ENCODE measurements at places on chromosomes 7 and 10.
A peak's percentile ranks its signal among the peaks of the same experiment; 100 is the strongest.

- no peak for DNase-seq
These were observed 3.2 kb upstream of the EPC1 start for GRCh38 chr10:32349968-32350738.

DNA sequence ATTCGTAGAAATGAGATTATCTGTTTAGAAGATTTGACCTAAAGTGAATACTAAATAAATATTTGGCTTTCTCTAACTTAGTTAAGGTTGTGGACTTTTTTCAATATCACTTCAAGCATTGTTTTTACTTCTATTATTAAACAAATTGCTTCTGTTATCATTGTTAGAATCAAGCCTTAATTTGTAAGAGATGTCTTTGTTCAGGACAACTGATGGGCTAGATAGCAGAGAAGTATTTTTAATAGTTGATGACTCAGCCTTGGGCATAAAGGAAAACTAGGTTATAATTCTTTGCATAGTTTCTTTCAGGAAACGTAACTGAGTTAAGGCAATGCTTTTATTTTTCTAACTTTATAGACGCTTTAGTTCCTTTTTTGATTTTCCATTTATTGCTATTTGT is 128.8 kb upstream of the SMIM30 start:
- no peak for DNase-seq

GRCh38 chr7:69301253-69301652 is 297.0 kb upstream of the AUTS2 start:
- DNase-seq = no peak

DNA sequence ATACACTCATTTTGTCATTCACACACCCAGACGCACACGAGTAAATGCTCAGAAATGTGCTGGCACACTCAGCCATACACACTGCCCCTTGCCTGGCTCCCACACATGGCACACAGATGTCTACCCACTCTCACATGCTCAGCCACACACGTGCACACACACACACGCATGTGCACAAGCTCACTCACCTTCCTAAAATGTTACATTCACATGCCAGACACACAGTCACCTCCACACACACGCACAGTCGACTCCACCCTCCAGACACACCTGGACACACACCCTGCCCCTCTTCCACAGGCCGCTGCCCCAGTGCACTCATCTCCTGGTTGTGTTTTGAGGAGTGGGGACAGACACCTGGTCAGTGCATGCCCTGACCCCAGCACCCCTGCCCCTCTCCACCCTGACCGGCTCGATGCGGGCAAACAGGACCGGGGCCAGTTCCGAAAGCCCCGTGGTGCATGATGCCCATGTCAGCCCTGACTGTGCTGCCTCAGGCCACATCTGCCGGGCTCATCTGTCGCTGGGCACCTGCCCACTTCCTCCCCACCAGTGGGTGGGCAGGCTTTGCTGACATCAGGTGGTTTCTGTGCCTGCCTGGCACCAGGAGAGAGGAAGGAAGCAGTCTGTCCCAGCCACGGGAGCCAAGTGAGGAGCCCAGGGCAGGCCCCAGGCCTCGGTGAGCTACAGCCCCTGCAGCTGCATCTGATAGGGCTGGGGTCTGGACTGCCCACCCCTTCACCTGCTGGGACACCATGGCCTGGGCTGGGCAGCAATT is 84.9 kb upstream of the ZNF716 start:
- no peak for DNase-seq

DNA sequence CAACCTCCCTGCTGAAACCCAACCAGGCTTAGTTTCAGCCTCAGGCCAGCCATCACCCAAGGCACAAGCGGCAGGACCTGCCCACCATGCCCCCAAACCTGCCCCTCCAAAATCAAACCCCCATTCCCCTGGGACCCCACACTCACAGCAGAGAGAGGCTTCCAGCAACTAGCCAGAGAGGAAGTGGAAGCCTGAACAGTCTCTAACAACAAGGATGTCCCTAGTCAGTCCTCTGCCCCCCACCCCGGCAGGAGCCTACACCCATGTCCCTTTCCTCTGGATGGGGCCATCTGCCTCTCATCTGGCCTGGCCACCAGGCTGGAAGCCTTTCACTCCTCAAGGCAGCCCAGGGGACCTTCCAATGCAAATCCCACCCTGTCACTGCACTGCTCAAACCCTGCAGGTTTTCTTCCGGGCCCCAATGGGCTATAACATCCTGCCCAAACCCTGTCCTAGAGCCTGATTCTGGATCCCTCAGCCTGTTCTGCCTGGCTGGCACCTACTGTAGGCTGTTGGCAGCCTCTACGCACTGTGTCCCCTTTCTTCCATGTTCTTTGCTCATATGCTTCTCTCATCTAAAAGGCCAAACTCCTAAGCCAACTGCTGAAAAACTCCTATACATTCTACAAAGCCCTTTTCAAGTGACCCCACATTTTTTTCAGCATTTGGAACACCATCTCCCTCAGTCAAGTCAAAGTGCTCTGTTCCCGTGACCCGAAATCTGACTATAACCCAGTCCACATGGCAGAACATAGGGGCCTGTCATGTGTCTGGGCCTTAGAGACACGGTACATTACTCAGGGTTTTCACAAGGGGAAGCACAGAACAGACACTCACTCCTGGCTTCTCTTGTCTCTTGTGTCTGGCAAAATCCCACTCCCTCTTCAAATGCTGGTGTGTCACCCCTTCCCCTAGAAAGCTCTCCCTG is 253.3 kb downstream of the TNS3 start:
- no peak for DNase-seq

- no peak for DNase-seq
These were observed 21.9 kb upstream of the SEMA3A start for GRCh38 chr7:84216472-84216871.

- DNase-seq = no peak
These were observed 151.5 kb downstream of the ANK3 start for GRCh38 chr10:60237977-60238758.

GRCh38 chr7:157497367-157497743 is 160.6 kb downstream of the DNAJB6 start:
- DNase-seq = no peak

- no peak for DNase-seq
These were observed 23.7 kb upstream of the TRPV6 start for GRCh38 chr7:142908921-142909890.

- DNase-seq = no peak
These were observed 81.6 kb upstream of the ICA1 start for GRCh38 chr7:8343556-8343955.

GRCh38 chr10:68559841-68560185 is 324 bp upstream of the TET1 start:
- DNase-seq = no peak

GRCh38 chr7:69445541-69445940 is 152.7 kb upstream of the AUTS2 start:
- DNase-seq = no peak

DNA sequence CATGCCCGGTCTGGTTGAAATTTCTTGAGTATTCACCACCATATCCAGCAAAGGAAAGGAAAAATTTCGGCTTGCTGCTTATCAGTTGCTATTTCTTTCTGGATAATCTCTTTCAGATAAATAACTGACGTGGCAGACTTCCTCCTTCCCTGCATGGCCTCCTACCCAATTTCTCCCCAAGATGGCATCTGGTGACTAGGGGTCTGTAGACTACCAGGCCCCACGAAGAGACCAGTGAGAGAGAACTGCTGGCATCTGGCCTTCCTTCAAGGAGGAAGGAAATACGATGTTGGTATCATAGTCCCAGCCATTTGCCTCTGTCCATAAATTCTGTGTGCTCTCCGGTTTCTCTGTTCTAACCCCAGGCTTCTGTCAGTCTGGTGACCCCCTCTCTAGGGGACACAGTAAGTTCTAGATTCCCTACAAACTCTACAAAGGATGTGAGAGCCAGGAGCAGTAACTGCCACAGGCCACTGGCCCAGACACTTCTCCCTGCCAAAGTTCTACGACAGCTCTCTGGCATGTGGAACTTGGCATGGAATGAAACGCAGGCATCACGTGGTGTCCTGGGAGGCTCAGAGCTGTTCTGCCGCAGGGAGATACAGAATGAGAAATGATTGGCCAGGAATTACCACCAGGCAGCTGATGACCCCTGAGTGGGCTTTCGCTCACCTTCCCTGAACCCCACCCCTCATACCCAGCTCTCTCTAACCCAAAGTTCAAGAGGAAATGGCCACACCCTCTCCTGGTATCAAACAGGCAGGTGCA is 30.0 kb upstream of the MSRB2 start:
- peak; percentile 42 for DNase-seq

- DNase-seq = no peak
These were observed 1112.3 kb downstream of the GATA3 start for GRCh38 chr10:9166770-9167169.

DNA sequence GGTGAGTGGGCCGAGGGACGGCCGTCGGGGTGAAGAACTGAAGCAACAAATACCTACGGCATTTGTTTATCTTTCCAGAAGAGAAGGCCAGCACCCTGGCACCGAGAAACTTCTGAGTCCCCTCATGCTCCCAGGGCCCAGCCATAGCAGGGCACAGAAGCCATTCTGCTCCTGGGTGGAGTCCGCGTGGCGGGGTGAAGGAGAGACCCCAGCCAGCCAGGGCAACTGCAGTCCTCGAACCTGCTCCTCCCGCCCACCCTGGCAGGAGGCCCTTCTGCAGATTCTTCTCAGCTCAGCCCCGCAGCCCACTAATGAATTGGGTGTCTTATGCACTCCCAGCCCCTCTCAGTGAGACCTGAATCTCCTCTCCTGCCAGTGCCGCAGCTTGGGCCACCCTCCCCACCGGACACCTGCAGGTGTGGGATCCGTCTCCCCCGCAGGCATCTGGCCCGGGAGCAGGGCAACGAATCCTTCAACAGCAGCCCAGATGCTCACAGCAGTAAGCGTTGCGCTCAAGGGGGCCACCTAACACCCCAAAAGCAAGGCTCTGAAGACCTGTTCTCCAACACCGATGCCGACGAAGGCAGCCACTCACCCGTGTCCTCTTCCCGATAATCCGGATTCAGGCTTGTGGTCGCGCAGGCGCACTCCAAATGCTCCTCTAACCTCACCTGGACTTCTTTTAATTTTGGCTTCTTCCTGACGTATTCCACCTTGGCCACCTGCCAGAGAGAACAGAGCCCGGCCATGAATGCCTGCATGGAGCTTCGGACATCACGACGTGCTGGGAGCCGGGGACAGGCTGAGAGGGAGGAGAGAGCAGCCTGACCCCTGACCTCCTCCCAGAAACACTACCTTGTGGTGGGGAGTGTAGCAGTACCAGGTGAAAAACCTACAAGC is 18.9 kb downstream of the PDGFA start:
- no peak for DNase-seq

GRCh38 chr7:52569151-52569550 is 466.3 kb upstream of the POM121L12 start:
- DNase-seq = no peak

- DNase-seq = no peak
These were observed 25.2 kb upstream of the SRPK2 start for GRCh38 chr7:105413887-105414437.

DNA sequence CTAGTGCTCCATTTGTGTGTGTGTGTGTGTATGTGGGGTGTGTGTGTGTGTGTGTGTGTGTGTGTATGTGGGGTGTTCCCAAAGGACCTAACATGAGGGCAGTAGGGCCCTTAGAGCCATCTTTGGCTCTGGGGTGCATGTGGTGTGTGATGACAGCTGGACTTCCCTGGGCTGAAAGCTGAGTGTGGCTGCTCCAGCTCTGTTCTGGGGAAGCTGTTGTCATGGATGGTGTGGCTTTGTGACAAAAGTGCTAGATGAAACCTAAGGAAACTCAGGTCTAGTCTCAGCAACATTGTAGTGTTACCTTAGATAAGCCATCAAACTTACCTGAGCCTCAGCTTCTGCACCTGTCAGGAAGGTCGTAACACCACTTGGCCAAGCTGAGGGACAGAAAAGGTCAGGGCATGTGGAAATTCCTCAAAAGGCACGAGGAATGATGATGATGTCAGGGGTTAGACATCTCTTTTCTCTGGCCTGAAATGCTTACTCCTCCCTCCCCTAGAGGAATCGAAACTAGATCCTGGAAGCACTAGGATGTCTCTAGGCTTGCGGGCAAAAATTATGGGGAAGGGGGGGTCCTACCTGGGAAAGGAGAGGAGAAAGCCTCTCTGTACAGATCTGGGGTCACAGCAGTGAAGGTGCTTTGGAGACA is 115.4 kb downstream of the RPS24 start:
- DNase-seq = no peak

DNA sequence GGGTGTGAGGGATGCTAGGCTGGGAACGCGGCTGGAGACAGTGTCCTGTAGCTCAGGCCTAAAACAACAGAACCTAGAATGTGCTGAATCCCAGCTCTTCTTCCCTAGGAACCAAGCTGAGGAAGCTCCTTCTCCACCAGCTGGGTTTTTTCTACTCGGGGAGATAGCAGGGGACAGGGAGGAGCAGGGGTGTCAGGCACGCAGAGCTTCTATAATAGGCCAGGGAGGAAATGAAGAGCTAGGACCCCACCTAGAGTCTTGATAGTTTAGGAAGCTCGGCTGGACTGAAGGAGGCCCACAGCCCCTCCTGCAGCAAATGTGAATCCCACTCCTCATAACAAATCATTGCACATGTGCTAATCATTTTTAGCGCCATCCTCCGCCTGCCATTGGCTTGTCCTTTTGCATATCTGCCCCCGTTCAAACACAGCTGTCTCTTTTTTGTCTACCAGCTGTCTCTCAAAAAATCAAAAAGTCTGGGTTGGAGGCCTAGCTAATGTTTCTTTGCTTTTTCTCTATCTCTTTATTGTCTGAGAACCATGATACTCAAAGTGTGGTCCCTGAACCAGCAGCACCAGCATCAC is 24.1 kb upstream of the FAM180A start:
- peak; percentile 41 for DNase-seq

GRCh38 chr7:12794722-12795302 is 107.4 kb downstream of the ARL4A start:
- no peak for DNase-seq

DNA sequence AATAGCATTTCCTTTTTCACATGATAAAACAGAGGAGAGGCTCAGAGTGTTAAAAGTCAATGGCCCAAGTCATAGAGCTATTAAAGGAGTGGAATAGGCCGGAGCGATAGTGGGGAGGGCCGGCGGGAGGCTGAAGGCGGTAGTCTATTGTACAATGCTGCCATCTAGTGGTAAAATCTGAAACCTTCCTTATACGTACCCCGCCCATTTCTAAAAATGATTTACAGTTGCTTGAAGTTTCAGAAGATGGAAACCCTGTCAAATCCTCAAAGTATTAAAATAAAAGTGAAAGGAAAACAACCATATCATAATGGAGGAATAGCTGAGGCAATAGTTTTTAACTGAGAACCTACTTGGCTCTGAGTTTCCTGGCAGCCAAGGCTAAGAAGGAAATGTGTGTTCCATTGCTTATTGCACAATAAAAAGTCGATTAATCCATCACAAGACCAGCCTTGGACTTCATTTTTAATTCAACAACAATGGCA is 209.1 kb downstream of the CCSER2 start:
- peak; percentile 24 for DNase-seq
